Brain pericyte (primary cell): ENCODE measurements at places on chromosomes 4 and X.
A peak's percentile ranks its signal among the peaks of the same experiment; 100 is the strongest.

DNA sequence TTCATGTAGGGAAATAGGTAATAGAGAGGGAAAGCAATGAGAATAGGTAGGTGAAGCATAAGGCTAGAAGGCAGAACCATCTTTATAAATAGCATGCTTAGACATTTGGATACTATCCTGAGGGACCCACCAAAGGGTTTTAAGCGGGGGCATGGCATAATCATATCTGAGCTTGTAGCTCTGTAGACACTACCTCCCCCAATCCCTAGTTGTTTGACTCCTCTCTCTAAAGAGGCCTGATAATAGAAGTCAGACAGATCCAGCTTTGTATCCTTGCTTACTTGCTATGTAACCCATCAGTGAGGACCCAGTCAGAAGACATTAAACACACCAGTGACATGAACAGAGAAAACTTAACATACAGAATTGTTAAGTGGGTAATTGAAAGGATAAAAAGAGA, 58.7 kb downstream of the SCFD2 start:
- DNase-seq, result no peak

- no peak for DNase-seq
Observed at GRCh38 chr4:78667325-78667724, 108.8 kb upstream of the BMP2K start.

DNA sequence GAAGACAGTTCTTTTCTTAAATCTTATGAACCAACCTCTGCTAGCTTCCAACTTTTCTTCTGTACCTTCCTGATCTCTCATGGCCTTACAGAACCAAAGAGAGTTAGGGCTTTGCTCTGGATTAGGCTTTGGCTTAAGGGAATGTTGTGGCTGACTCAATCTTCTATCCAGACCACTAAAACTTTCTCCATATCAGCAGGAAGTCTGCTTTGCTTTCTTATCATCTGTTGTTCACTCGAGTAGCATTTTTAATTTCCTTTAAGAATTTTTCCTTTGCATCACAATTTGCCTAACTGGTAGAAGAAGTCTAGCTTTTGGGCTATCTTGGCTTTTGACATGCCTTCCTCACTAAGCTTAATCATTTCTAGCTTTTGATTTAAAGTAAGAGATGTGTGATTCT, 167.0 kb downstream of the TBCK start:
- no peak for DNase-seq

GRCh38 chr4:82561786-82562563, at the start of gene TMEM150C:
Gene TMEM150C (minus strand): TSS chr4:82561988. CDS start chr4:82504657, 57,331 bp downstream.
- DNase-seq, result no peak

- DNase-seq, result no peak
Observed at GRCh38 chr4:27198971-27199370, 338.3 kb downstream of the STIM2 start.

DNA sequence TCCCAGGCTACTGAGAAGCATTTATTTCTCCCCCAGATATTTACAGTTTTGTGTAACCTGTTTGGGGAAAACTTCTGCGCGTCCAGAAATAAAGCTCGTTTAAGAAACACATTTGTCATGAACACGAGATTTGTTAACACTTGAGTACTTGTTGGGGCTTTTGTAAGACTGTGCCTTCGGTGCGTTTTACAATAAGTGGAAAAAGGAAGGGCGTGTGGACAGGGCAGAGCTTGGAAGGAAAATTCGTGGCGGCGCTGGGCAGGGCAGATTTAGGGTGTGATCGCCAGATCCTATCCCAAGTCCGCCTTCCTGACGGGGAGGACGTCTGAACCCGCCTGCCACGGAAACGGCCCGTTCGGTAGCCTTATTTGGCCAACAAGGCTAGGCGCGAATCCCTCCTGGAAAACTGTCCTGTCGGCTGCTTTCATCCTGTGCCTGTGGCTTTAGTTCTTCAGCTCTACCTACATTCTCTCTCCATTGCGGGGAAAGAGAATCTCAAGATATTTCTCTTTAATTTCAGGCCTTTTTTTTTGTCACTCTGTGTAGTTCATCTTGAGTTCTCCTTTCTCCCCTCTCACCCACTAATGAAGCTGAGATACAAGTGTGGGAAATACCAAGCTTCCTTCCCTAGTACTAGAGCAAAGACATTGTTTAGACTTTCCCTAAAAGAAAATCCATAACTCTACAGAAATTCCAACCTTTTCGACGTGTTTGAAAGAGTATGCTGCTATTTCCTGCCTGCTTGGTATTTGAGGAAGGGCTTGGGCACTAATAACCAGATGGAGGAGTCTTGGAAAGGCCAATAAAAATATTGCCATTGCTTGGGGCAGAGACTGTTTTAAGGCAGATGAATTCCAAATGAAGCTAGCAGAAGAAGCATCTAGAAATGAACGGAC, 982 bp downstream of the PDLIM5 start:
- peak; percentile 39 for DNase-seq

DNA sequence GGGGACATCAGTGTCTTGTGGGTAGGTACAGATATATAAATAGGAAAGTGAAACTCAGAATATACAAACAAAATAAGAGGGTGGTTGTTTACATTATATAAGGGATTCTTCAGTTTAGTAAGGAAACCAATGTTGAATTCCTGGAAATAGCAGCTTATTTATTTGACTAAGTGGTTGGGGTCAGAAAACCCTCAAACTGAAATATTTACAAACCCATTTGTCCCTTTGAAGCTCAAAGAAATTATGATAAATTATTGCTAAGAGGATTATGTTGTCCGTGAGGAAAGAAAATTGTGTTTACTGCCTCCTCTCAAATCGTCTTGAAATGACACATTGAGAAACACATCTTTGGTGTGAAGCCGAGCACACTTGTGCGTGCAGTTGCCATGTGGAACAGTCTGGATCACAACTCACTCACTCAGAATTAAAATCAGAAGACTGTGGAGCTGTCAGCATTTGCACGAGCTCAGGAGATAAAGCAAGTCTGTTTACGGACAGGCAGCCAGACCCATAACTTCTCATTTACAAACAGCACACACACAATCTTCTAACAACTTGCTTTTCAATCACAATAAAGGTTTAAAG, 46.8 kb upstream of the SETD7 start:
- no peak for DNase-seq

- no peak for DNase-seq
Observed at GRCh38 chr4:69713593-69713992, 46.8 kb downstream of the SULT1B1 start.

DNA sequence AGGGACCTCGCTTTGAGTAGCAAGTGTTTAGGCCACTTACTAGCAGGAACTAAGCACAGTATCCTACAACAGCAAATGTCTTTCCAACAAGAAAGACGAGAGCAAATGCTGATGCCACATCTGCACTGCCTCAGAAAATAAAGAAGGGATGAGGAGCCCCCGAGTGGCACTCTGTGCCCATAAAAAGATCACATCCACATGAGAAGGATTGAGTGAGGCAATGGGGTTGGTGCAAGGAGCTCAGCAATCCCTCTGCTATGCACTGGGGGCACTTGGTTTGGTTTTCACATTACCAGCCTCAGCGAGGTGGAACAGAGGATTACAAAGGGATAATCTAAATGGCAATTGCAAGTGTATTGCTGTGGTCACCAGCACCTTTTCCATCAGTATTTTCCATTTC, 252.8 kb upstream of the SLC7A11 start:
- DNase-seq, result peak; percentile 26

DNA sequence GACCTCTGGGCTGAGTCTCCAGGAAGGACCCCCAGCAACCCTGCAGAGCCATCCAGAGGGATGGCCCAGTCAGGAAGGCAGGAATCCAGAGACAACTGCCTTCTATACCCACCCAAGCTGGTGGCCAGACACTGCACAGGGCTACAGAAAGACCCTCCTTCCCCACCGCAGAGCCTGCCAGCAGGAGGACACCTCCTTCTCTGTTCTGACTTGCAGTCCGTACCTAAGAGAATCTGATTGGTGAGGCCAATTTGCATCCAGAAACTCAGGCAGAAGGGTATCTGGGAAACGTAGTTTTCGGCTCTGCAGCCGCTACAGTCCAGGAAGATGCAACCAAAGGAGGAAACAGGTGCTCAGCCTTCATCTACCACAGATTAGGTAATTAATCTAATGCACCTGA, 155.4 kb upstream of the FRG1 start:
- DNase-seq, result no peak

- no peak for DNase-seq
Observed at GRCh38 chr4:21041708-21042107, 341.4 kb downstream of the PACRGL start.
